ENCODE measurements at places on chromosomes 3 and 15. TPM values are rescaled to one million over a fixed set of nuclear protein-coding genes. Genes with fewer than 3 reads are reported as not detected.

DNA sequence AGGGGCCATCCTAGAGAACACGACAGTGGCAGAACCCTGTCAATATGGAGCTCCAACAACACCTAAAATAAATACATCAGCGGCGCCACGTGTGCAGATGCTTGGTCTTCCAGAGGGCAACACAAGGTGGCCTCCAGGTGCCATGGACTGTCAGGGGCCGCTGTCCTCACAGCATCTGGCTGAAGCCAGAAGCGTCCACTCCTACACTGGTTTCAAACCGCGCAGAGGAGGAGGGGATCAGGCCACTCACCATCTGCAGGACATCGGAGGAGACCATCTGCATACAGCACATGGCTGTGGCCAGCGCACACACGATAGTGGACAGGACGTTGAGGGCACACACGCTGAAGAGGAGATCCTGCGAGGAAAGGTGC lies 118.2 kb downstream of the NSMCE3 start:
- no peak for DNase-seq

DNA sequence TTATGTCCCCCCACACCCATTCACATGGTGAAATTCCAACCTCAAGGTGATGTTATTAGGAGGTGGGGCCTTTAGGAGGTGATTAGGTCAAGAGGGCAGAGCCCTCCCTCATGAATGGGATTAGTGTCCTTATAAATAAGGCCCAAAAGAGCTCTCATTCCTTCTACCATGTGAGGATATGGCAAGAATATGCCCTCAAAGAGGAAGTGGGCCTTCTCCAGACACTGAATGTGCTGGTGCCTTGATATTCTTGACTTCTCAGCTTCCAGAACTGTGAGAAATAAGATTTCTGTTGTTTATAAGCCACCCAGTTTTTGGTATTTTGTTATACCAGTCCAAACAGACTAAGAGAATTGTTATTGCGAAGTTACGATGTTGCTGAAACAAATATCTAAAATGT lies 94.4 kb downstream of the ANKRD28 start:
- no peak for DNase-seq

GRCh38 chr3:171644681-171645080 lies 165.6 kb downstream of the PLD1 start:
- DNase-seq = no peak

- DNase-seq = no peak
Measured at GRCh38 chr3:184765047-184765729, 46.8 kb upstream of the VPS8 start.

- DNase-seq = no peak
Measured at GRCh38 chr3:115525731-115526130, 97.6 kb upstream of the GAP43 start.

GRCh38 chr3:152910211-152910610 lies 75.3 kb downstream of the P2RY1 start:
- DNase-seq = no peak

DNA sequence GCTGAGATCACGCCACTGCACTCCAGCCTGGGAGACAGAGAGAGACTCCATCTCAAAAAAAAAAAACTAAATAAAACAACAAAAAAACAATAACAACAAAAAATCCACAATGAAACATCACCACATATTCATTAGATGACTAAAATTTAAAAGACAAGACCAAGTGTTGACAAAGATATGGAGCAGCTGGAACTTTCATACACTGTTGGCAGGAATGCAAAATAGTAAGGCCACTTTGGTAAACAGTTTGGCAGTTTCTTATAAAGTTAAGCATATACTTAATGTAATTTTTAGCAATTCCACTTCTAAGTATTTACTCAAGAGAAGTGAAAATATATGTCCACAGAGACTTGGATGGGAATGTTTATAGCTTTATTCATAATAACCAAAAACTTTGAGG lies 43.2 kb downstream of the RBP2 start:
- no peak for DNase-seq

GRCh38 chr15:90222547-90222946 lies 11.2 kb downstream of the CIB1 start:
- no peak for DNase-seq

DNA sequence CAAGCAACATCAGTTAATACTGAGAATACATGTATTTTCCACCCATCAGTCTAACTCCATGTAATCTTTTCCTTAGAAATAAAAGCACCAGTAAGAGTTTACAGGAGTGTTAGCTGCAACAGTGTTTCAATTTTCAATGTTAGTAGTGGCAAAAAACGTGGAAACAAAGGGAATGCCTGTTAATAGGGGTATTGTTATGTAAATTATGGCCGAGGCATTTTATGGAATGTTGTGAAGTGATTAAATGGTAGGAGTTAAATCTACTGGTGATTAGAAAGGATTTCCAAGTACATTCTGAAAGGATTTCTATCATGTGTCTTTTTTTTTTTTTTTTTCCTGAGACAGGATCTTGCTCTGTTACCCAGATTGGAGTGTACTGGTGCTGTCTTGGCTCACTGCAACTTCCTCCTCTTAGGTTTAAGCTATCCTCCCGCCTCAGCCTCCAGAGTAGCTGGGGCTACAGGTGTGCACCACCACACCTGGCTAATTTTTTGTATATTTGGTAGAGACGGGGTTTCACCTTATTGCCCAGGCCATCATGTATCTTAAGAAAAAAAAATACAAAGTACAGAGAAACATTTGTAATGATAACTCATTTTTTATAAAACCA lies 6.6 kb downstream of the ATP6V1A start:
- no peak for DNase-seq

The SETD5 gene
- 69.1 TPM for polyA plus RNA-seq
